ENCODE measurements at places on chromosomes 5 and 9.

DNA sequence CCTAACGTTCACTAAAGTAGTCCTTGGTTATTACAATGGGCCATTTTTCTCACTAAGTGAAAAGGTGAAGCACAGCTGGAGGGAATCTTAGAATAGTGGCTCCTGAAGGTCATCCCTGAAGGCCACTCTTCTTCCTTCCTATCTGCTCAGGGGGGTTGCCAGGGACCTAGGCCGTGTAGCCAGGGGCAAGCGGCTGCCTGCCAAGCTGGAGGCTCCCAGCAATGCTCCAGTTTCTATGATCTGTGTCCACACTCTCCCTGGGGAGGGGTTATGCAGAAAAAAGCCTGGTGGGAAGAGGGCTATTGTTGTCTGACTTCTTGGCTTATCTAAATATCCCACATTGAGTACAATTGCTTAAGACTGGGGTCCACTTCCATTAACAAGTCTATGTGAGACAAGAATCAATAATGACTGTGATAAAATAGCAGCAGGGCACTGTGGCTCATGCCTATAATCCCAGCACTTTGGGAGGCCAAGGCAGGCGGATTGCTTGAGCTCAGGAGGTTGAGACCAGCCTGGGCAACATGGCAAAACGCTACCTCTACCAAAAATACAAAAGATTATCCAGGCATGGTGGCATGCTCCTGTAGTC is 3.8 kb downstream of the NMRK1 start:
- no peak for DNase-seq

DNA sequence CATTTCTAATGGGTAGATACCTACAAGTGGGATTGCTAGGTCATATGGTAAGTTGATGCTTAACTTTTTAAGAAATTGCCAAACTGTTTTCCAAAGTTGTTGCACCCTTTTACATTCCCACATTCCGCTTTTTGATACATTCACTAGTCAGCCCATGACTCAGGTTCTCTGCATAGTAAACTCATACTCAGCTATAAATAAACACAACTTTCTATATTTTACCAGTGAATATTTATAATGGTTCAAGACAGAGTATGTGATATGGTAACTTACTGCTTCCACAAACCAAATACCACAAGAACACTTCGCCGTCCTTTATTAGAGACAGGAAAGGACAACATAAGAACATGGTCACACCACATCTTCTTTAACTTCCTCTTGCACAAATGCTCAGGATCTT is 54.0 kb downstream of the PLPP1 start:
- DNase-seq: no peak

DNA sequence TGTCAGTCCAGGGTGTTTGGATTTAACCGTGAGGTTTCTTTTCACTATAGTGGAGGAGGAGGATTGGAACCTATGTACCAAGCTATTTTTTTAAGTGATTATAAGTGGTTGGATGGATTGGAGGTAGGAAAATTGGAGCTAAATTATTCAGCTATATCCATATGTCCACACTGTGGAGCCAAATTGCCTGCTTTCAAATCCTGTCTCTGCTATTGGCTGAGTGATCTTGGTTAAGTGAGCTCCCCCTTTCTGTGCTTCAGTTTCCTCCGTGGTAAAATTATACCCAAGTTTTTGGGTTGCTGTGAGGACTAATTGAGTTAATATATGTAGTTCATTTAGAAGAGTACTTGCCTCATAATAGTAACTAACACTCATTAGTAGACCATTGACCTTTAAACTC is 2.5 kb downstream of the CENPP start:
- peak; percentile 24 for DNase-seq

GRCh38 chr5:169728418-169728817 is 91.3 kb downstream of the DOCK2 start:
- DNase-seq: peak; percentile 25

DNA sequence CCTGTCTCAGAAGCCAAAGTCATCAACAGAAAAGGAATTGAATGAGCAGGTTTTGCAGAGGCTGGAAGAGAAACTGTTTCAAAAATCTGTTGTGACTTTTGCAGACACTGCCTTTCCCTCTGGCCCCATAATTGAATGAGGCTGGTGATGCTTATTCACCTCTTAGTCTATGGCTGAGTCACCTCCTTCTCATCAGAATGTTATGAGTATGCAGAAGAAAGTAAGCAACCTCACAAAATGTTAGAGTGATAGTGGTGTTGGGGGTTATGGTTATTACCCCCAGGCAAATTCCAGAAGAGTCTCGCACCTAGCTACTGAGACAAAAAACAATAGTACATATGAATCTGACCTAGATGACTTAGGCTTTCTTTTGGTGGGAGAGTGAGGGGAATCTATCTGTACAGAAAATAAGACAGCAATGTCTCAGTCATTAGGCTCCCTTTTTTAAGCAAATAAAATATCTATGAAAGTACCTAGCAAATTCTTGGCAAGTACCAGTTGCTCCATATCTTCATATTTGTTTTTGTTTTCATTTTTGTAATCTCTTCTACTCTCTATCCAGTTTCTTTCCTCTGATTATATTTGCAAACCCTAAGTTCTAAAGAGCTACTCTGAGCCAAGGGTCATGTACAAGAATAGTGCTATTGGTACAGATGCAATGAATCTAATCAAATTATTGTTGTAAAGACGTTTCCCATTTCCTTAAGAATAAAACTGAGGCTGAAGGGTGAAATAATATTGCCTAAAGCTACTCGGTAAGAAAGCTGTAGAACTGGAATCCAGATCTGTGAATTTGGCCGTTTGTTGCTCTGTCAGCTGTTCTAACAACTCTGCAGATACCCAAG is 498.1 kb upstream of the TNC start:
- DNase-seq: no peak

- DNase-seq: no peak
Observed at GRCh38 chr5:6601816-6602215, 31.0 kb downstream of the NSUN2 start.

DNA sequence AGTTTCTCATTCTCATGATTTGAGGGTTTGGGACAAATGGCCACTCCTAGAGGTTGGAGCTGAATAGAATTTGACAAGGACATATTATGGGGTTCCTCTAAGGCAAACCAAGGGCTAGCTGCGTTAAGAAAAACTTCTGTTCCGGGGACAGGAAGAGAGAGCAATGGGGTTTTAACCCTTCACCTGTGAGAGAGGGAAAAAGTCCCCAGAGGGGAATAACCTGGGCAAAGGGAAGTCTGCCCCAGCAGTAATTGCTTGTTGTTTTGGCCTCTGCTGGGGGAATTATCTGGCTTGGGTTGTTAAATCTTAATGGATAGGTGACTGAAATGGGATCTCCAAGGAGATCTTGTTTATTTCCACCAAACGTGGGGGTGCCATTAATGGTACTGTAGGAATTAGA is 110.1 kb upstream of the MOCS2 start:
- no peak for DNase-seq

- no peak for DNase-seq
Observed at GRCh38 chr5:42801516-42802166, 10.1 kb downstream of the SELENOP start.

- no peak for DNase-seq
Observed at GRCh38 chr5:123482258-123482657, 29.7 kb upstream of the CSNK1G3 start.

- DNase-seq: no peak
Observed at GRCh38 chr5:84088996-84089395, 295.7 kb downstream of the EDIL3 start.

DNA sequence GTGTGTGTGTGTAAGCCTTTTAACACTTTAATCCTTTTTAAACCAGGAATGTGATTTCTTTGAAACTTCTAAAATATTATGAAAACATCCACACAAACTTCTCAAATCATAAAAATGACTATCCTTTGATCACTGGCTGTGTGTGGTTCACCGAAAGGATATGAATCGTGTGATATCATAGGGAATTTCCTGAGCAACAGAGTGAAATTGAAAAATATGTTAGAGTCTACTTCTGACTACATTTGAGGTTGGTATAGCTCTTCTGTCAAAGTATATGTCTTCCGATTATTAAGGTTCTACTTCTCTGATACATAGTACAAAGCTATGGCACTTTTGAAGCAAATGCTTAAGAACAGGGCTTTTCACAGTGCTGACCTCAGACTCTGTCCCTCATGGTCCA is 40.3 kb downstream of the RGMB start:
- DNase-seq: no peak

DNA sequence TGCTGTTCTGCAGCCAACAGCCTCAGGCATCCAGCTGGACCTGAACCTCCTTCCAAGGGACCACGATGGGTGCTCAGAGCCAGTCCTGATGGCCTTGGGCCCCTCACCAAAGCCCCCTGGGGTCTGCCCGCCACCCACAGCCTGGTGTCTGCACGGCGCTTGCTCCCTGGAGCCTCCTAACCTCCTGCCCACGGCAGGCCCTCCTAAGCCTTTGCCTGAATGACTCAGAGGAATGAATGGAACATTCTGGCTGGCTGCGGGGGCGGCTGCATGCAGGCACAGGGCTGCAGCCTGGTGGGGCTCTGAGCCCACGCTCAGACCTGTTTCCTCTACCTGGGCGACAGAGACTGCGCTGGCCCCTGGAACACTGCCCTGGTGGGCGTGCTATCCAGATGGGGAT is 6.9 kb downstream of the SOHLH1 start:
- DNase-seq: no peak

GRCh38 chr5:138942066-138942465 is 66.9 kb upstream of the LRRTM2 start:
- DNase-seq: no peak

DNA sequence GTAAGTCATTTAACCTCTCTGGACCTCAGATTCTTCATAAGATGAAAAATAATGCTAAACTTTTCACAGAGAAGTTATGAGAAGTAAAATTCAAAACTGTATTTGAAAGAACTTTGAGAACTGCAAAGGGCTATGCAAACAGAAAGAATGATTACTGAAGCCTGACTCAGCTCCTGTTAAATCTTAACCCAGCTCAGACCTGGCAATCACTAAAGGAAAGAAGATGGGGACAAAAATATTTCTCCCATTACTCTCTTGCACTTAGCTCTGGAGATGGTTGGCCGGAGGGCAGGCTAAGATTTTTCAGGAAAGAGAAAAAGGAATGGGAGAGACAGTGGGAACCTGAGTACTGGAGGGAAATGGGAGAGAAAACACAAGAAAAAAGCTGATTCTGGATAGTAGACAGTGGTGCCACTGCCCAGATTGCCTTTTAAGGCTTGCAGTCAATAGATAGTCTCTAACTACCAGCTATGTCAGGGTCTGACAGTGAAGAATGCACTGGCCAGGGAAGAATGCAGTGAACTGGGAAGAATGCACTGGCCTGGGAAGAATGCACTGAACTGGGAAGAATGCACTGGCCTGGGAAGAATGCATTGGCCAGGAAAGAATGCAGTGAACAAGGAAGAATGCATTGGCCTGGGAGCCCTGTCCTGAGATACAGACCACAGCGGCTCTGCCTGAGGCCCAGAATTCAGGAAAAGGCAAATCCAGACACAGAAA is 25.2 kb upstream of the CEMIP2 start:
- DNase-seq: no peak

GRCh38 chr9:117306032-117306431 is 108.8 kb downstream of the ASTN2 start:
- no peak for DNase-seq

DNA sequence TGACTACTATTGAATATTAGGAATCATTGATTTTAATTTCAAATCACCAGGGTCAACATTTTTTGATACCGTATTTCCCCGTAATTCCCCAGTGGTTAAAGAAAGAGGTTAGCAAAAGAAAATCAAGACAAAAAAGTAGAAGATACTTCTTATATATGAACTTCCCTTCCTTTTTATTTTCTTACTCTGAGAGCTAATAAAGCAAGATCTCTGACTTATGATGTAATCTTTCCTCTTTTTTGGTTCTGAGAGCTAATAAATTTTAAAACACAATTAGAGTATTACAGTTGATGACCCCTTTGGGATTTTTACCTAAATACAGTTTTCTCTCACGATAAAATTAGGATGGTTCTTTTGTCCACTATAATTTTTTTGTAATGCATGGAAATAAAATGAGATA is 9.2 kb upstream of the FYB1 start:
- peak; percentile 62 for DNase-seq
